ENCODE measurements at places on chromosomes 2 and 18.

DNA sequence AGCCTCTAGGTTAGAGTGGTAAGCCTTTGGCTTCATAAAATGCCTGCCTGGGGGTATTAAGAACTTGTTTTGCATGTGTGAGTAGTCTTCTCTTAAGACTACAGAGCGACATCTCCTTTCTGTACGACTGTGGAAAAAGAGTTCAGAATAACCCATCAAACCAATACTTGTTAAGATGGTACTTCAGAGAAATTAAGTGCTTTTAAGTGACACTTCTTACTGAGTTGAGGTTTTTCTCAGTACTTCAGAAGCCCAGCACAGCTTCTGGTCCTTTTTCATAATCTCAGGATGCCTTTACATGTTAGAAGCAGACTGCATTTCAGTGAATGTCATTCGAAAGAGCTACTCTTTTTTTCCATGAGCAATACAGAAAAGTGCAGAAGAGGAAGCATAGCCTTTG is 10.8 kb downstream of the XRCC5 start:
- no peak for DNase-seq

- peak; percentile 91 for DNase-seq
These were observed 26.8 kb upstream of the SP3 start for GRCh38 chr2:173991856-173992588.

DNA sequence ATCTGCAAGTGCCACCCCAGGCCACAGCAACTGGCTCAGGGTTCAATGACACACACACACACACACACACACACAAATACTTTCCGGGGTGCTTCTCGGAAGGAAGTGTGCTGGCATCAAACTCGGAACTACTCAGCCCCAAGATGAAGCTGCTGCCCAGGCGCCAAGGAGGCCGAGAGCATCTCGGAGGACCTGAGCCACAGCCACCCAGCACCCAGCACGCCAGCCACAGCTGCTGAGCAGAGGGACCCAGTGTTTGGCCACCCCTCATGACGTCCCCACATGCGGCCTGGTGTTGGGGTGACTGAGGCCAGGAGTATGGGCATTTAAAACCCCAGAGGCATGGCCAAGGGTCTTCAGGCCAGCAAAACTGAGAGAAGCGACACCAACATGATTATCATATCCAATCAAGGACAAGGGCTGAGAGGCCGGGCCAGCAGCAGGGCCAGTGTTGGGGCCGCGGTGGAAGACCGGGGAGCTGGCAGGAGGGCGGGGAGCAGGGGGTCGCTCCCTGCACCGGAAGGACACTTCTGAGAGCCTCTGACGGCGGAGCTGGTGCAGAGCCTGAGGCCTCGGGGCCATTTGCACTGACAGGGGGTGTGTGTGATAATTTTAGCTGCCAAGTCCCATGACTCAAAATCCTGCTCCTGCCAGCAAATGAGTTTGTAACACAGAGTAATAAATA is 61.8 kb downstream of the BIN1 start:
- DNase-seq, result no peak

GRCh38 chr18:79682481-79682880 is 2.9 kb downstream of the CTDP1 start:
- no peak for DNase-seq

GRCh38 chr2:203177361-203177760 is 61.5 kb upstream of the CYP20A1 start:
- DNase-seq, result no peak

- DNase-seq, result no peak
These were observed 166.8 kb downstream of the NRP2 start for GRCh38 chr2:205849136-205849535.
